ENCODE measurements at places on chromosomes 3 and 15.

GRCh38 chr3:37520907-37521341, 340.8 kb upstream of the CTDSPL start:
- ATAC-seq, result peak; percentile 29

DNA sequence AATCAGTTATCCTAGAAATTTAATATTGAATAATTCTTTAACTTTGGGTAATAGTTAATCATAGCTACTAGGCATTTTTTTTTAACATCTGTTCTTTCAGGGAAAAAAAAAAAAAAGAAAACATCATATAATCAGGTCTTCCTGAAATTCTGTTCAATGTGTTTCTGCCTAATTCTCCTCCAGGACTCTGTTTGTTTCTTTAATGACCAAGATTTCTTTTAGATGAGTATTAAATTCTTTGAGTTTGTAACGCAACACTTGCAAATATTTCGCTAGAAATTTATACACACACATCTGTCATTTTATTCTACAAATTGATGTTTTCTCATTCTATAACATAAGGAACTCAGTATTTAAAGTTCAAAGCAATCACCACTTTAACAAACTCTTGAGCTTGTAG, 56.7 kb downstream of the ALCAM start:
- no peak for ATAC-seq

DNA sequence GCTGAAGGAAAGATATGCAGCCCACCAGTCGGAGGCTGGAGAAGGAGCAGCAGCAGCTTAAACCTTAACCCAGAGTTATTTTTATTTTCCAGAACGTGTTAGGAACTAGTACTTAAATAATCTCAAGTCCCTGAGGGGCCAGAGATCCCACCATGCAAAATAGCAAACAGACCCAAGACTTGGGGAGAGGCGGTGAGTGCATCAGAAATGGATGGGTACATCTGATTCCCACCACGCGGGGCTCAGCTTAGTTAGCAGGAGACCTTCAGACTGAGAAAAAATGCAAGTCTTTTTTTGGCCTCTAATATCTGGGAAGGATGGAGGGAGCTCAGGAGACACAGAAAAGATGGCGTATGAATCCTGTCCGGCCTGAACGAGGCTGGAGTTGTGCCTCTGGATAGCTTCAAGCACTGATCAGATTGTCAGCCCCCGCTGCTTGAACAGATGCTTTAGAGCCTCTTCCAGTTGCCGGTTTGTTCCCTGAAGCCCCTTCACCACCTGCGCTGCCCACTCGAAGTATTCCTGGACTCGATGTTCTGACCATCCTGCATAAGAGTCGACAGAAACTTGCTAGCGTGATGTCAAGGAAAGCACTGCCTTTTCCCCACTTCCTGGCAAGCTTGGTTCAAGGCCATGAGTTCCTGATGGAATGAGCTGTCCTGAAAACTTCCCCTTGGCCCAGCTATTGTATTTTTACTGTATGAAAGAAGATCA, 1.3 kb downstream of the HDDC3 start:
- ATAC-seq, result no peak

- ATAC-seq, result no peak
Measured at GRCh38 chr3:124441766-124442165, 288.5 kb upstream of the UMPS start.

- no peak for ATAC-seq
Measured at GRCh38 chr3:44301746-44302145, 36.8 kb upstream of the TCAIM start.

All from SK-N-SH treated with all-trans-retinoic acid at 6 μM for 48 hours (cell line).